ENCODE measurements at places on chromosomes 3 and 15.

- no peak for DNase-seq
Measured at GRCh38 chr3:161866176-161866575, 369.6 kb downstream of the OTOL1 start.

DNA sequence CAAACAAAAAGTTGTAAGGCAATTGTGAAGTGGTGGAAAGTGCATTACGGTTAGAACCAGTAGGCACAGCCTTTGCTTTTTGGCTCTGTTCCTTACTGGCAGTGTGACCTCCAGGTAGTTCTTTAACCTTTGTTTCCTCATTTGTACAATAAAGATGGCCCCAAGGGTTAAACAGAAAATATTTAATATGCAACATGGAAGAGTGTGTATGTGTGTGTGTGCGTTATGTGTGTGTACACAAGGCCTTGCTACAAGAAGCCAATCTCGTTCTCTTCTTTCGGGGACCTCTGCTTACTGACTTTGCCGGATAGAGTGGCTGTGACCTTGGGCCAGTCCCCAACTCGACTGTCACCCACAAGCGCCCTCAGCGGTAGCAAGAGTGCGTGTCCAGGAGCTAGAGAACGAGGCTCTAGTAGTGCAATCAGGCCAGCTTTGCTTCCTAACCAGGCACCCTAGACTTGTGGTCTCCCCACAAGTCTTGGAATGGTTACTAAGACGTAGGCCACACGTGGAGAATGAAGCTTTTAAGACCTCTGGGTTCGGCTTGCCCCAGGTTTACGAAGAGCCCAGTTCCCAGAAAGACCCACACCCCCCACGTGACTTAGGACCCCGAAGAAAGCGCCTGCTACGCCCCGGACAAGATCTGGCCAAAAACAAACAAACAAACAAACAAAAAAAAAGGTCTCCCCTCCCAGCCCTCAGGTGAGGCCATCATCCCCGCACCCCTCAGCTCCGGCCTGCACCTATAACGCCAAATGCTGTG lies 593 bp downstream of the CIAO2A start:
- DNase-seq, result no peak

DNA sequence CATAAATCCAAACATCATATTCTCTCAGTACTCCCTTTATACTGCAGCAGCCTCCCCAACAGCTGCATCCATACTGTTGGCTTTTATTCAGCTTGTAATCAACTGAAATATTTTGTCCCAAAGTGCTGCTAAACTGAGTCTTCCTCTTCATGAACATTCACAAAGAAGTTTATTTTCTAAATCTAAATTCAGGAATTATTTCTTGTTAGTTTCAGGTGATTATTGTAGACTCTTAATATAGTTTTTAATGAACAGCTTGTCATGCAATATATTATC lies 269.3 kb upstream of the UBE2E2 start:
- DNase-seq, result no peak

DNA sequence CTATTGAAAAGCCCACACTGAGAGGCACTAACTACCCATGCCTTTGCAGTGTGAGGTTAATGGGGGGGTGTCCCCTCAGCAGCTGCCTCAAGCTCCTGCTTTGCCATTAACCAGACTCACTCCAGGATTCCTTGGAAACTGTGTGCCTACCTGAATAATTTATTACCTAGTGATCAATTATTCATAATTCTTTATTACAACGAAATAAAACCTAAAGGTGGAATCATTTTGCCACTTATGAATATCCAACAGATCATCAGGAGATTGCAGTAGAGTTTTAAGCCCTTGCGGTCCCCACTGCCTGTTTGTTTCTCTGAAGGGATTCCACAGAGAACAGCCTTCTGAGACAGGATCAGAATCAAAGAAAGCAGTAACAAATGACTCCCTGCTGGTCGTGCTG lies 23.3 kb downstream of the NEK11 start:
- DNase-seq, result no peak
